ENCODE measurements at places on chromosomes 7 and 10. TPM values are rescaled to one million over a fixed set of nuclear protein-coding genes. Genes with fewer than 3 reads are reported as not detected.

The GPR15LG gene
- total RNA-seq, result not detected

The FAM200A gene
- total RNA-seq, result 10.3 TPM

The GPR158 gene
- not detected for total RNA-seq

The ASAH2 gene
- 0.18 TPM for total RNA-seq

The CABCOCO1 gene
- total RNA-seq, result 0.18 TPM

The NEUROG3 gene
- total RNA-seq, result not detected

The ANKRD61 gene
- total RNA-seq, result under 0.01 TPM

The CPA2 gene
- not detected for total RNA-seq

DNA sequence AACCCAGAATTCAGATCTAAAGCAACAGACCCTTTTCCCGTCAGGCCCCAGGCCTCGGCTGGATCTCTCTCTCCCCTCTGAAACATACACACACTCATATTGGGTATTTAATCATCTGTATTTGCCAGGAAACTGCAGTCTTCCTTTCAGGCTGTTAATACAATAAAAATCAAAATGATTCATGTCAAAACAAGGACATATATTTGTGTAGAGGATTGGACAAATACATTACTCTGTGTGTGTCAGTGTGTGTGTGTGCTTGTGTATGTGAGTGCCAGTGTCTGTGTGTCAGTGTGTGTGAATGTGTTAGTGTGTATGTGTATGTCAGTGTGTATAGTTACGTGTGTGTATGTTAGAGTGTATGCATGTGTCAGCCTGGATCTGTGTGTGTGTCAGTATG is 90.8 kb downstream of the JCAD start:
- DNase-seq, result no peak

DNA sequence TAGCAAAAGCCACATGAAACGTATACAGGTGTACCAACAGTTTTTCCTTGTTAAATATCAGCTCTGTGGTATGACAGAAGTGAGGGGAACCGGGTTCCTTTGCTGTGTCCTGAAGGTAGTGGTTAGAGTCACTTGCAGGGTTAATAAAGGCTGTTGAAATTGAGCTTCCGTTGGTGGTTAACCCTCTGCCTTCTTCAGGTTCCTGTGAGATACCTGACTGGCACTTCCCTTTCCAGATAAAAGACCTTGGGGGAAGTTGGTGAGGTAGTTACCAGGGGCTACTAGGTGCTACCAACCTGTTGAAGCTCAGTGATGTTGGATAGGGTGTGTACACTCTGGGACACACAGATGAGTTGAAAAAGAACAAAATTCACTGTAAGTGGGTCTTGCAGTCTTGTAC is 384.1 kb downstream of the GATA3 start:
- DNase-seq, result no peak

GRCh38 chr7:149598721-149599308 is 101.2 kb upstream of the ZNF746 start:
- peak; percentile 38 for DNase-seq

DNA sequence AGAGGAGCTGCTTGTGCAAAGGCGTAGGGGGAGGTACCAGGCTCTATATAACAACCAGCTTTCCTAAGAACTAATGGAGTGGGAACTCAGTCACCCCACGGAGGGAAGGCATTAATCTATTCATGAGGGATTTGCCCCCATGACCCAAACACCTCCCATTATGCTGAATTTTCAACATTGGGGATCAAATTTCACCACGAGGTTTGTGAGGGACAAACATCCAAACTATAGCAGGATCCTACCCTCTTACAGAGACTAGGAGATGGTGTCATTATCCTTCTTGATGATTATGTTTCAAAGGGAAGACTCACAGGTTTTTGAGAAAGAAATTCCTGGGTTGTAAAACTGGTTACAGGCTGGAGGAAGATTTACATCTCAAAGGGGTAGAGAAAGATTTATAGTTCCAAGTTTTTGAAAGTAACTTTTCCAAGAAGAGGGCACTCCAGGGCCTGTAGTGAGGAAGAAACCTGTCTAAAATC is 295.0 kb upstream of the DKK1 start:
- no peak for DNase-seq
